ENCODE measurements at places on chromosomes 2 and 18. TPM values are rescaled to one million over a fixed set of nuclear protein-coding genes. Genes with fewer than 3 reads are reported as not detected.

- DNase-seq = no peak
Observed at GRCh38 chr2:218807626-218808025, 24.0 kb downstream of the PRKAG3 start.

Gene RDH14
- total RNA-seq = 16.8 TPM

DNA sequence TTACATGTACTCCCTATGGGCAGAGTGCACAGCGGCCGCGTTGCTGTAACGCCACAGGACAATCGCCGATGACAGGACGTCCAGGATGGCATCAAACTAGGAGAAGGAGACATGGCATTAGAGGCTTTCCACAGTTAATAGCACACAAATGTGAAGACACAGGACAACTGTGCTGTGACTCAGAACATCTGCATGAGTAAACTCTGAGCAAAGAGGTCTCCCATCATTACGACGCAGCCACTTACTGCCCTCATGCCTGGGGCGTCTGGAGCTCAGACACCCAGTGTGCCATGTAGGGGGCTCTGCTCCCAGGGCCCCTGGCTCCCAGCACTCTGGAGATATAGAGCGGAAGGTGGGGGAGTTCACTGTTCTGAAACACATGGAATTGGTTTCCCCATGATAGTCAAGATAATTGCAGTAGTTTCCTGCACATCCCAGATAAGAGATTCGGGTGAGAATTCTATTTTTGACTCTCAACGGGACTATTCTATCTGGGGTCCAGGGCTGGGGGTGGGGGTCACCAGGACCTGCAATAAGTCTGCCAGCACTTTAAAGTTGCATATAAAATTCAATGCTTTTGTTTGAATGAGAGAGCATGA, 168.1 kb downstream of the TMEM163 start:
- DNase-seq = no peak

- DNase-seq = no peak
Observed at GRCh38 chr2:170076189-170076588, 101.8 kb upstream of the MYO3B start.

DNA sequence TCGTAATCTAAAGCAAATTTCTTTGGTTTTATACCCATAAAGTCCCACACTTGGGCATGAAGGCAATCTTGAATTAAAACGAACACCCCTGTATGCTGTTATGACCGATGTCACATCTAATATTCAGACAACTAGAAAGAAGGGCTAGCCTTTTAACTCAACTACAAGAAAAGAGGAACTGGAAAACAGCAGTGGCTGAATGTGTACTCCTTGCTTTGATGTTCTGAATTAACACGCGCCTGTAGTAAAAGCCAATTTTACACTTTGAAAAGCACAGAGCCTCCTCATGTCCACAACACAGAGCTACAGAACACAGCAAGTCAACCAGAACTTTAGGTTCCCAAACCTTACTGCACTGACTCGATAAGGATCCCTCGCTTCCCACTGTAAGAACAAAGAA, 147.6 kb downstream of the HDAC4 start:
- DNase-seq = no peak

- no peak for DNase-seq
Observed at GRCh38 chr18:8849696-8850095, 144.3 kb downstream of the MTCL1 start.

DNA sequence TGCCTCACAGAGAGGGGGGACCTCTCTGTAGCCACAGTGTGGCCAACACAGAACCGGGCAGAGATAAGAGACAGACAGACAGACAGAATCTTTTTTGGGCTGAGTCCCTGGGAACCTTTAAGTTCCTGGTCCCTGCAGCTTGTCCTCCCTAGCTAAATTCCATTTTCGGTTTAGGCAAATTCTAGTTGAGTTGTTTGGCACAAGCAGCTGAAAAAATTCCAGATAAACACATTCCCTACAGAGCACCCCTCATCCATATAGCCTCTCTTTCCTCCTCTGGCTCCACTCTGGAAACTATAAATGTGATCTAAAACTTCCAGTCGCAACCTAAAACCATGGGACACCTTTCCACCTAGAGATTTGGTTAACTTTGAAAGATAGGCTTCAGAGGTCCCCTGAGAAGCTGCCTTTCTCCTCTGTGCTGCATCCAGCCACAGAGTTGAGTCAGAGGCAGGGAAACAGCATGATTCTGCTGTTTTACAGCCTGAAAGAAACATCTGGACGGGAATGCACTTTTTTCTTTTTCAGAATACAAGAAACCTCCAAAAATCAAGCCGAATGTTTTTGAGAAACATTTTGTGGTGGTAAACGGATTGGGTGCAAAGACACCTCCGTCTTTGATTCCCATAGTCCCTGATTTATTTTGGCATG, 30.9 kb downstream of the SLC4A3 start:
- DNase-seq = peak; percentile 26

DNA sequence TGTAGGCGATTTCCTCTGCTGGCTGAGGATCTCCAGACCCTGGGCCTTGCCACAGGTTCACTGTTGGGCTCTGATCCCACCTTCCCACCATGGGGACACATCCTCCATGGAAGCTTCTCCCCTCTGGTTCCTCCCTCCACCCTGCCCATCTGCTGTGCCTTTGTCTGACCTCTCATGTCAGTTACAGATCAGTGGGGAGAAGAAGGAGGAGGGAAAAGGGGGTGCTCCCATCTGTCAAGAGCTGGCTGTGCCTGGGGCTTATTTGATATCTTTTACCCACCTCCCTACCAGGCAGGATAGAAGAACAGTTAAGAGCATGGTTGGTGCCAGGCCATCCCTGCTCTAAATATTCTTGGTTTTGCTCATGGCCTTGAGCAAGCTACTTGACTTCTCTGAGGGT, 12.3 kb upstream of the DNAJB2 start:
- no peak for DNase-seq

Gene ACMSD
- not detected for total RNA-seq

GRCh38 chr2:219302412-219302968, 6.7 kb downstream of the PTPRN start:
- no peak for DNase-seq

Gene NAT8
- not detected for total RNA-seq

Gene FEV
- not detected for total RNA-seq

All from mammary epithelial cell (primary cell).